ENCODE measurements at places on chromosomes 3 and 15.

GRCh38 chr15:80854104-80854503 lies 74.9 kb downstream of the CEMIP start:
- no peak for DNase-seq

- DNase-seq = no peak
These were observed 281.9 kb downstream of the RAP2B start for GRCh38 chr3:153443961-153444360.

- DNase-seq = no peak
These were observed 464.1 kb upstream of the RARB start for GRCh38 chr3:24963762-24964625.

- no peak for DNase-seq
These were observed 97.4 kb downstream of the LRRK1 start for GRCh38 chr15:101016581-101016980.

DNA sequence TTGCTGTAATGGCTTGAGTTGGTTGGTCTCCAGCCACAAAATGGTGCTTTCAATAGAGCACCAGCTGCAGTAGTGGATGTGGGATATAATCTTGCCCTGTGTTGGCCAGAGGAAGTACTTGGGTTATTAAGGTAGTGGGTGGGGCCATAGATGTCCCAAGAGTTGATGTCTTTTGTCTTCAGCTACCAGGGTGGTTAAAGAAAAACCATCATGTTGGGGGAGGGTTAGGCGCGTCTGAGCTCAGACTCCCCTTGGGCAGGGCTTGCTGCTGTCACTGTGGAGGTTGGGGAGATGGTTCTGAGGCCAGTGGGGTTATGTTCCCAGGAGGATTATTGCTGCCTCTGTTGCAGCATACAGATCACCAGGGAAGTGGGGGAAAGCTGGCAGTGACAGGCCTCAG lies 46.9 kb upstream of the GADL1 start:
- DNase-seq = no peak

- DNase-seq = no peak
These were observed 274.4 kb downstream of the PLCL2 start for GRCh38 chr3:17158941-17159682.

- no peak for DNase-seq
These were observed 47.3 kb downstream of the AQP9 start for GRCh38 chr15:58185439-58185838.

GRCh38 chr3:174206607-174207192 lies 652.4 kb upstream of the NAALADL2 start:
- DNase-seq = no peak

DNA sequence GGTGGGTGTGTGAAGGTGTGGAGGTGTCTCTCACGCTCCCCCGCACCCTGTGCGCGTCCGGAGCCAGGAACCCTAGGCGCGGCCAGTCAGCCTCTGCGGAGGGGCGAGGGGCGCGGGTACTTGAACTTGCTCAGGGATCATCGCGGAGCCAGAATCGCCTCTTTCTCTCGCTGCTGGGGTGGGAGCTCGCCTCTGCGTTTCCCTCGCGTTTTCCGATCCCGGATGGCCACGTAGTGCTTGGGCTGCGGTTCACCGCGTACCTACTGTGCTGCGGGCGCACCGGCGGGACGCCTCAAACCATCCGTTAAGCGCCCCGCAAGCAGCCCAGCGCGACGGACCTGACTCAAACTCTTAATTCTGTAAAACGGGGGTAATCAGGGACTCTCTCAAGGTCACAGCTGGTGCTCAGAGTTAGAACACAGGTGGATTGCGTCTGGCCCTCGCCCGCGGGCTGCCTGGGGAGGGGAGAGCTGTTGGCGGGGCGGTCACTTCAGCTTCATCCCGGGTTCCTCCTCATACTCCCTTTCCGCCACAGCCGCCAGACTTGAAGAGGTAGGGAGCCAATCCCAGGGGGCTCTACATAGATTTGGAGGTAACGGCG lies 686 bp downstream of the MYRIP start:
- DNase-seq = no peak

GRCh38 chr3:69353503-69353902 lies 32.4 kb downstream of the FRMD4B start:
- DNase-seq = no peak

DNA sequence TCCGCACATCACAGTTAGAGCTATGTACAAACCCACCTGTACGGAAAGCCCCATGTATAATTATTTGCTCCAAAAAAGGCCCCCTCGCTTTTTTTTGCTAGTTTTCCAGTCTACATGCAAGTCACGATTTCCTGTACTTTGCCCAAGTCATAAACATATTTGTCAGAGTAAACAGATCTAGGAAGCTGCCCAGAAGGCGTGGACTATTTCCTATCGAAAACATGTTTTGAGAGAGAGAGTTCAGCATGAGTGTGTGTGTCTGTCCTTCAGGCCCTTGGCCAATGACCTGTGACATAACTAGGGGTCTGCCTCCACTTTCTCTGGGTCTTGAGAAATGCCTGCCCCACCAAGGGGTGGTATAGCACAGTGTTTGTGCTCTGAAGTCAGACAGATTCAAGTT lies 72.7 kb upstream of the HACD2 start:
- no peak for DNase-seq

- DNase-seq = no peak
These were observed 258.4 kb upstream of the ZNF717 start for GRCh38 chr3:76043746-76044145.

GRCh38 chr3:291646-292436 lies 95.3 kb downstream of the CHL1 start:
- DNase-seq = no peak

DNA sequence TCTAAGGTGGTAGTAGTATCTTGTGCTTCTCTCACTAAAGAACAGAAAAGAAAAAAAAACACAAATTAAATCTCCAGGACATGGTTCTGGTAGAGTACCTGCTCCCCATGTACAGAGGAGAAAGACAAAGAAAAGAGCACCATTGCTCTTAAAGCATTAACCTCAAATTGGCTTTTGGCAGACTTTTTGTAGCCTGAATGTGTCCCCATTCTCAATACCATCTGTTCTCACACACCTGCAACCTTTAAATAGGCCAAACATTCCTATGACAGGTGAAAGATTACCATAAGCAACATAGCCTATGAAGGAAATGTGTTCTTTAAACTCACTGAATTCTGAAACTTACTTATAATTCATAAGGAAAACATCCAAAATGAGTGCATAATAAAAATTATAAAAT lies 68.0 kb downstream of the TIPARP start:
- no peak for DNase-seq

DNA sequence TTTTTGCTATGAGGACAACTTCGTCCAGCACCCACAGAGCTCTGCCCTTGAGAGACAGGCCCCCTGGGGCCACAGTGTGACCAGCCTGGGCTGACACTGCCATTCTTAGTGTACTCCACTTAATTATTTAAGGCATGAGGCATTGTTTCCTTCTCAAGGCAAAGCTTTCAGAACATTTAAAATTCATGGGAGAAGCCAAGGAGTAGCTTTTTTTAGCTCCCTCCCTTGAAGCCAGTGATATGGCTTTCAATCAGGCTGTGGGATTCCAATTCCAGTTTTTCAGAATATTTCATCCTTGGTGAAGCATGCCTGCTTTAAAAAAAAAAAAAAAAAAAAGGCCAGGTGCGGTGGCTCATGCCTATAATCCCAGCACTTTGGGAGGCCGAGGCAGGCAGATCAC lies 21.3 kb downstream of the HOMER2 start:
- DNase-seq = no peak

DNA sequence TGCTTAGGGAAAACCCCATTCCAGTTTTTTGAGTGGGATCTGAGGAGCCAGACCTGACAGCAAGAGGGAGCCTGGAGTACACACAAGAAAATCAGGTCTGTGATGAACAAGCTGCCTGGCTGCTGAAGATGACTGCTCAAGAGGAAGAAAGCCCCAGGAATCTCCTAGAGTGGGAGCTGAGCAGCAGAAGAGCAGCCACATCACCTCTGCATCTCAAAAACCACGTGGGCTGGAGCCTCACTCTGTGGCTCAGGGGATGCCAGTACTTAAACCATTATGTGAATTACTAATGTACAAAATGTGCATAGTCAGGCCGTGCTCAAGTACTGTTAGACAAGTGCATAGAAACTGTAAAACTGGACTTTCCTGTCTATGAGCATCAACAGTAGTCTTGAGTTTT lies 52.4 kb downstream of the SLC9A9 start:
- no peak for DNase-seq

DNA sequence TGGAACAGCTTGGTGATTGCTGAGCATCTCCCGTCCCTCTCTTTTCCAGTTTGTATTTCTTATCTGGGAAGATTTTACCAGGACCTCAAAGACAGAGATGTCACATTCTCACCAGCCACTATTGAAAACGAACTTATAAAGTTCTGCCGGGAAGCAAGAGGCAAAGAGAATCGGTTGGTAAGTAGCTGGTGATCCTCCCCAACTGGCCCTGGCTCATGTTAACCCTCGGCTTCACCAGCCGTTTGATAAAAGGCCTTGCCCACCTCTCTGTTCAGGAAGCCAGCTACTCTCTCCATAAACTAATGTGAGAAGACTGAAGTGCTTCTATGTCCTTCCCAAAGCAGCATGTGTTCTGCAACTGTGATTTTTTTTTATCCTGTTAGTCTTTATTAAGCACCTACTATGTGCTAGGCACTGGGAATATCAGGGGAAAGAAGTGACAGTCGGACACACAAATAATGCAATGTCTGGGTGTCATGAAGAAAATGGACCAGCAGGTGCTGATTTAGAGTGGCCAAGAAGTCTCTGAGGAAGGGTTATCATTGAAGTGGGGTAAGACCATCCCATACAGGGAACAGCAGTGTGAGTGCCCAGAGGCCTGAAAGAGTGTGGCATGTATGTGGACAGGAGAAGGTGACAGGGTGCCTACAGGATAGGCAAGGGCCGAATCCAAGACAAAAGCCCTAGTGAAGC lies 1.2 kb downstream of the MANF start:
- no peak for DNase-seq

DNA sequence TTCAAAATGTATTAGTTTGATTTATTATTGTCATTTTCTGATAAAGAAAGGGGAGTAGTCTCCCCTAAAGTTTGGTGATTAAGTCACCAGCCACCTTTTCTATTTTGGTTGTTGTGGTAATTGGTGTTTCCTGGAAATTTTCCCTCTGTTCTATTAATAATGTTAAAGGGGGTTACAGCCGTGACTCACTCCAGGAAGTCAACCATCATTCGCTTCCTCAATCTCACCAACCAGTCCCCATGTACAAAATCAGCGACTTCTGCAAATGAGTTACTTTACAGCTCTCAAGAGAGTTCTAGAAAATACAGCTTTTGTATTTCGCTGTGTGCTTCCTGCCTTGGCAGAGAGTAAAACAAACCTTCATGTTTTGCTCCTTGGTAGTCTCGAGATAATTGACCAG lies 285.1 kb downstream of the LPP start:
- no peak for DNase-seq

DNA sequence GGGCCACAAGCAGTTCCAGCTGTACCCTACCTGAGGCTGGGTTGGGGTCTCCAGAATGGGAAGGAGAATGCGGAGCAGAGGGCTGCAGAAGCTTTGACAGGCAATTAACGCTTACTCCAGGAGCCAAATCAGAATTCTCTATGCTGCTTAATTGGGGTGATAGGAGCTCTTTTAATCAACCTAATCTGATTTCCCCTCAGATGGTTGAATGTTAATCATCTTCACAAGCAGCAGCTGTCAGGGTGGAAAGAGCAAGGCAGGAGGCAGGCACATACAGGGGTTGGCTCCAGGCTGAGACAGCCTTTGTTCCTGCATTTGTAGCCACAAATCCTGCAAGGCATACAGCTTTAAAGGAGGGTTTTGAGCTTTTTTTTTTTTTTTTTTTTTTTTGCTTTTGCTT lies 2.6 kb downstream of the CILP start:
- no peak for DNase-seq

GRCh38 chr15:57505056-57505715 lies 86.5 kb upstream of the MYZAP start:
- no peak for DNase-seq

- no peak for DNase-seq
These were observed 68.0 kb downstream of the GMPS start for GRCh38 chr3:155938409-155938808.

- no peak for DNase-seq
These were observed 154.5 kb upstream of the ATP10A start for GRCh38 chr15:26017665-26018064.

DNA sequence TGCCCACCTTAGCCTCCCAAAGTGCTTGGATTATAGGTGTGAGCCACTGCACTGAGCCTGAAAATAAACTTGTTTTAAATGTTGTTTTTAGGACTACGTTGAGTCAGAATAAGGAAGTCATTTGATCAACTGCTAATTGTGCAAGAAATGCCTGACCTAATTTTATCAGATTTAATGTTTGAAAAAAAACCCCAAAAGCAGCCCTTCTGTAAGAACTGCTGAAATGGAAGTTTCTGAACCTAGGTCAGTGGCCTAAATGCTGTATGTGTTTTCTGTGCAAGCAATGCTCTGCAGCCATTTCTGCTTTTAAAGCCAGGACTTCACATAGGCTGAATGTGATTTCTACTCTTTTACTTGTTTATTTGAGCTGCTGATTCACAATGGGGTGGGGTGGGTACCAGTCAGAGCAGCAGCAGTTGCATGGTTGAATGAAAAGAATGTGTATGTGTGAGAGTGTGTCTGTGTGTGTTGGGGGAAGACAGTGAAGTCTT lies 6.6 kb downstream of the GPX1 start:
- DNase-seq = no peak

DNA sequence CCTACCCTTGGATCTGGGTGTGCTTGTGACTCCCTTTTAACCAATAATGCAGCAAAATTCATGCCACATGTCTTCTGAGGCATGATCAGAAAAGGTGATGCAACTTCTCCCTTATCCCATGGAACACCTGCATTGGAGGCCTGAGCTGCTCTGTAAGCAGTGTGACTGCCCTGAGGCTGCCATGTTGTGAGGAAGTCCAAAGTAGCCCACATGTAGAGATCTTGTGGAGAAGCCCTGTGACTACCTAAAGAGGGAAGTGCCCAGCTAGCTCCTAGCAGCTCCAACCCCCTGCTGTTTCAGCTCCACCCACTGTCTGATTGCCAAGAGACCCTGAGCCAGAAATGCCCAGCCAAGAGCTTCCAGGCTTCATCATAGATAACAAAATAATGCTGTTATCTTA lies 6.4 kb upstream of the NR1D2 start:
- no peak for DNase-seq

DNA sequence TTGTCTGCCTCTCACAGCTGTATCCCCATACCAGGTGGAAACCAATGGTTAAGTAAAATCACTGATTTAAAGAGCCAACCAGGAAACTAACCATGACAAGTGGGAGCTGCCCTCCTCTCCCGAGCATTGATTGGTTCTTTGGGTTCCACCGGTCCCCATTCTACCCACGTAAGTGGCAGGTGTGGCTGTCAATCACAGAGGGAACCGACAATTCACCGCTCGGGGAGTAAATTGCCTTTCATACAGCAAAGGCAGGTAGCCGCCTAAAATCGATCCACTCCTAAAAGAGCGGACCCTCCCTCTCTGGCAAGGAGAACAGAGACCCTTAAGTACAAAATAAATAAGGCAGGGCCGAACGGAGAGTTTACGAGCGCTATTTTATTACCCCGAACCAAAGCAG lies 1.2 kb downstream of the ERC2 start:
- no peak for DNase-seq

- DNase-seq = no peak
These were observed 21.4 kb upstream of the SRP14 start for GRCh38 chr15:40060236-40060961.

- DNase-seq = no peak
These were observed 76.2 kb upstream of the C2CD4B start for GRCh38 chr15:62241135-62241770.
